Adipocyte (in vitro differentiated cells): ENCODE measurements at places on chromosomes 4 and X.

- DNase-seq, result no peak
Measured at GRCh38 chr4:156501962-156502361, 469.6 kb downstream of the PDGFC start.

DNA sequence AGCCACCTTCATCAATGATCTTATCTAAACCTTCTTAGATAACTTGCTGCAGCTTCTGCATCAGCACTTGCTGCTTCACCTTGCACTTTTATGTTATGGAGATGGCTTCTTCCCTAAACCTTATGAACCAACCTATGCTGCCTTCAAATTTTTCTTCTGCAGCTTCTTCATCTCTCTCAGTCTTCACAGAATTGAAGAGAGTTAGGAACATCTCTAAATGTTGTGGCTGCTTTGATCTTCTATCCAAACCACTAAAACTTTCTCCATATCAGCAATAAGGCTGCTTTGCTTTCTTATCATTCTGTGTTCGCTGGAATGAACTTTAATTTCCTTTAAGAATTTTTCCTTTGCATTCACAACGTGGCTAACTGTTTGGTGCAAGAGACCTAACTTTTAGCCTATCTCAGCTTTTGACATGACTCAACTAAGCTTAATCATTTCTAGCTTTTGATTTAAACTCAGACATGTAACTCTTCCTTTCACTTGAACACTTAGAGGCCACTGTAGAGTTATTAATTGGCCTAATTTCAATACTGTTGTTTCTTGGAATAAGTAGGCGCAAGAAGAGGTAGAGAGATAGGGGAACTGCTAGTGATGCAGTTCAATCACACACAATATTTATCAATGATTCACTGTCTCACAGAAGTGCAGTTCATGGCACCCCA lies 36.1 kb upstream of the CORIN start:
- DNase-seq, result no peak

GRCh38 chr4:77581724-77582123 lies 23.9 kb upstream of the CXCL13 start:
- peak; percentile 37 for DNase-seq

GRCh38 chr4:74111990-74112389 lies 13.0 kb upstream of the CXCL2 start:
- DNase-seq, result no peak

GRCh38 chr4:24328310-24328709 lies 256.0 kb downstream of the DHX15 start:
- DNase-seq, result no peak

- no peak for DNase-seq
Measured at GRCh38 chrX:44344194-44344593, 722 bp upstream of the EFHC2 start.
